Stimulated activated CD8-positive, alpha-beta memory T cell treated with anti-CD3 and anti-CD28 coated beads, Interleukin-4, amount 100 ng/mL, for 24 hours (primary cell): ENCODE measurements at places on chromosomes 6 and 20.

GRCh38 chr6:88708197-88708744, 255.1 kb downstream of the RNGTT start:
- no peak for DNase-seq

DNA sequence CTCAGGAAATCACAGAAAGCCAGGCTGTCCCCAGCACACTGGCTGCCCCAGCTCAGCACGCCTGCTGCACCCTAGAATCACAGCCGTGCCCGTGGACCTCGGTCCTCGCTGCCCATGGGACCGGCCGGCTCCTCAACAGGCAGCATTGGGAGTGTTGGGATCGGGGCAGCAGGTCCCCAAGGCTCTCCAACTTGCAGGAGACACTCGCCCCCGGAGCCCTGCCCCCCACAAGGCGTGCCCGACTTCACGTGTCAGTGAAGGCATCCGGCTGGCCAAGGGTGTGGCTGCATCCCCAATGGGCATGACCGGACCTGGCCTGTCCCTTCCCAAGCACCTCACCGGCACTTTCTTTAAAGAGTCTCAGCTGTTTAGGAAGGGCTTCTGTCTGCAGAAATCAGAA, 3.0 kb upstream of the NTSR1 start:
- DNase-seq = no peak

GRCh38 chr6:30887901-30888815, 3.8 kb downstream of the DDR1 start:
- no peak for DNase-seq

DNA sequence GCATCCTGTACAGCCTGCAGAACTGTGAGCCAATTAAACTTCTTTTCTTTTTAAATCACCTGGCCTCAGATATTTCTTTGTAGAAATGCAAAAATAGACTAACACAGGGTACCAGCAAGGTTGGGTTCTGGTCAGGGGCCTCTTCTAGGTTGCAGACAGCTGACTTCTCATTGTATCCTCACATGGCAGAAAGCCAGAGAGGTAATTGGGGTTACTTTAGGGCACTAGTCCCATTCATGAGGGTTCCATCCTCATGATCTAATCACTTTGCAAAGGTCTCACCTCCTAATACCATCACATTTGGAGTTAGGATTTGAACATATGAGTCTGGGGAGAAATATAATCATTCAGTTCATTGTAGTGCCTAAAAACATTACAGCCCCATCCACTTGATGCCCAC, 101.5 kb downstream of the LCA5 start:
- DNase-seq = no peak

GRCh38 chr6:130602151-130602770, 224.9 kb upstream of the SMLR1 start:
- no peak for DNase-seq

DNA sequence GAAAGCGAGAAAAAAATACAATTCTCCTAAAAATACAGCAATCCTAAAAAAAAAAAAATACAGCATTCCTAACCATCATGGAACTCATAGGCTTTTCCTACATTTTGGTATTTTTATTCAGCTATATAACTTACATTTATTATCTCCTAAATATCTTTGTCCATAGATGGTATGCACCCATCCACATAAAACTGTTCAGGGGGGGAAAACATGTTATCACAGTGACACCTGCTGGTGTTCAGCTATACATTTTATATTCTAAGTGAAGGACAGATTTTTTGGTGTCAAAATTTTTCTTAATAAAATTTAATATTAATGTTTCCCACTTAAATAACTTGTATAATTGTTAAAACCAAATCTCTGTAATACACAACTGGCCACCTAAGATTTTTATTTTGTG, 58.0 kb downstream of the BLOC1S5 start:
- no peak for DNase-seq

DNA sequence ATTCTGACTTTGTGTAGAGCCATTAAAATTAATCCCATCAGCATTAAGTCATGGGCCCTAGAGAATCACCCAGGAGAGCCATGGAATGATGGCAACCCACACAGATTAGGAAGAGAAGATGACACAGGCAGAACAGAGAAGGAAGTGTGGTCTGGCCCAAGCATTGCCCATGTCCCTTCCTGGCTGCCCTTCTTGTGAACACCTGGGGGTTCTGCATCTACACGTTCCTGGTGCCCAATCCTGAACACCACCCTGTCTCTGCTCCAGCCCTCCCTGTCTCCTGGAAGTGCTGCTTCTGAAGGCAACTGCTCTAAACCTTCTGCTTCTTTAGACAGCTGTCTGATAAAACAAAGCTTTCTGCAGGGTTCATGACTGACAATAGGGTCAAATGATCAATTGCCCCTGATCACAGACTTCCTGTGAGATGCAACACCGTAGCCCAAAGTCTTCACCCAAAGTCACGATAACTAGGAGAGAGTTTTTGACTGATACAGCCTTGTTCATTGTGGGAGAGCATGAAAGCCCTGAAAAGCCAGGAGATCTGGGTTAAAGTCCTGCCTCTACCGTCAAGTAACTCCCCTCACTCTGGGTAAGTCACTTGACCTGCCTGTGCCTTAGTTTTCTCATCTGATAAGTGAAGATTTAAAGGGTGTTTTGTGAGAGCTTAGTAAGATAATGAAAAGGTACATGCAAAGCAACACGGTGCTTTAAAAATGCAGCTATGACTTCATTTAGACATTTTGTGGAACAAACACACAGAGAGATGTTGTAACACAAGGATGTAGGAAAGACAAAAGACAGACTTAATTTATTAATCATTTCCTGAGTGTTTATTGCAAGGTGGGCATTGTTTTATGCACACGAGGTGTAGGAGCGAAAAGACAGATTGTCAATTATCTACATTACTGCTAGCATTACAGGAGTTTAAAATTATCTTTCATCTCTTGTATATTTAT, 291.2 kb upstream of the STXBP5 start:
- DNase-seq = no peak

GRCh38 chr6:126718600-126719327, 378.8 kb downstream of the CENPW start:
- DNase-seq = no peak

DNA sequence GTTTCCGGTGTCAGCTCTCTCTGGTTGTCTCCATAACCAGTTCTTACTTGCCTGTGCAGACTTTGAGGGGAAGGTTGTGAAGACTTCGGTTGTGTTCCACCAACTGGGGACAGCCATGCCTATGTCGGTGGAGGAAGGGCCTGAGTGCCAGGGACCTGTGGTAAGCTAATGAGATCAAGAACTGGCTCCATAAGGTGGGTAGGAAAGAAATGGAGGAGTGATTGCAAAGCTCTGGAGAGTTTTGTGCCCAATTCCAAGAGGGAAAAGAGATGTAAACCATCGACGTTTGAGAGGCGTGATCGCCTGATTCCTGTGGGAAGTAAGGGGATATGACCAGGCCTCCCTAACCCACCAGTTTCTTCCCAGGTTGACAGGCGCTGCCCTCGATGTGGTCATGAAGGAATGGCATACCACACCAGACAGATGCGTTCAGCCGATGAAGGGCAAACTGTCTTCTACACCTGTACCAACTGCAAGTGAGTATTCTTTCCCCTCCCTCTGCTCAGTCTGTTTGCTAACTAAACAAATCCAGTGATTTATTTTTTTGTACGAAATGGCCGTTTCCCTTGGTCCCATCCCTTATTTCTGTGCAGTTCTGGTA, 893 bp downstream of the POLR1H start:
- DNase-seq = no peak

GRCh38 chr6:2224847-2225382, 20.5 kb downstream of the GMDS start:
- no peak for DNase-seq

GRCh38 chr6:166456395-166457156, 73.8 kb upstream of the MPC1 start:
- DNase-seq = no peak

DNA sequence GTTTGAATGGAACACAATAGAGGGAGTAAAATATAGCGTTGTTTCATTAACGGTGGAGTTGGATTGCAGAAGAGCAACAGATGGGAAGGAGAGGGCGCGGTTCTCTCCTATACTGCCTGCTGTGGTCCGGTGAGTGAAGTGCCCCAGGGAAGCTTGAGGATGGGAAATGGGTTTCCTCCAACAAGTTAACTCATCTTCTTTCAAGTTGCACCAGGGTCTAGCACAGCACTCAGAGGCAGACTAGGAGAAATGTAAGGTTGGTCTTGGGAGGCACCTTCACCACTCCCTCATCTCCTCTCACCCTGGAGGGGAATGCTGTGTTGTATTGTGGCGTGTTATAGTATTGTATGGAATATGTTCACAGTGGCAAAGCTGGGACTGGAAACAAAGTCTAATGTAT, 96.9 kb upstream of the SLC24A3 start:
- no peak for DNase-seq

GRCh38 chr6:122394016-122394415, 5.4 kb upstream of the HSF2 start:
- no peak for DNase-seq

DNA sequence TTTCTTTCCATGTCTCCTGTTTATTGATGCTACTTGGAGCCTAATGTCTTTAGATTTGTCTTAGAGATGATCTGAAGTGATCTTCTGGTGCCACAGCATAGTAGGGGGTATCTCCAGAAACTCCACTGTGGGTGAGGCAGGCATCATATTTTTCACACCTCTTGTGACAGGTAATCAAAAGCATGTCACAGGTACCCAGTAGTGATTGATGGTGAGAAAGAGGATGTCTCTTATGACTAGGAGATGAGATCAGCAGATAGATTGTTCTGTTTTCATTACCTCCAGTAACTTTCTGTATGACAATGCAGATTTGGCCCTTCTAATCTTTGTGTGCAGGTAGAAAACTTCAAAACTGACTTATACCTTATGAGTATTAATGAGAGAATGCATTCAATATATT, 13.5 kb downstream of the NCOA7 start:
- DNase-seq = no peak
